ENCODE measurements at places on chromosomes 2 and 18. TPM values are rescaled to one million over a fixed set of nuclear protein-coding genes. Genes with fewer than 3 reads are reported as not detected.

GRCh38 chr2:144922519-144922918 lies 402.6 kb upstream of the ZEB2 start:
- no peaks in the 10 kb centered on the region for H3K27me3 ChIP-seq
- H3K4me3 ChIP-seq = no peak overlapping the region
- H3K4me1 ChIP-seq = no peaks in the 10 kb centered on the region
- no peaks in the 10 kb centered on the region for H3K36me3 ChIP-seq
- H3K27ac ChIP-seq = no peak overlapping the region
- DNase-seq = no peak

DNA sequence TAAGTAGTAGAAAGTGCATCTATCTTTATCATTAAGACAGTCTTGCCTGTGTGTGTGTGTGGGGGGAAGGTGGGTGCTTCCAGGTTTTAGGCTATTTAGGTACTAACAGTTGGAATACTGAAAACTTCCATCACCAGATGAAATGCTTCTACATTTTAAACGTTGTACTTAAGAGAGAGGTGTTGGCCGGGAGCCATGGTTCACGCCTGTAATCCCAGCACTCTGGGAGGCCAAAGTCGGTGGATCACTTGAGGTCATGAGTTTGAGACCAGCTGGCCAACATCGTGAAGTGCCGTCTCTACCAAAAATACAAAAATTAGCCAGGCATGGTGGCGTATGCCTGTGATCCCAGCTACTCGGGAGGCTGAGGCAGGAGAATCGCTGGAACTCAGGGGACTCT lies 4.0 kb downstream of the NETO1 start:
- H3K27ac ChIP-seq = no peak overlapping the region
- no peaks in the 10 kb centered on the region for H3K4me1 ChIP-seq
- no peak for DNase-seq
- H3K36me3 ChIP-seq = no peaks in the 10 kb centered on the region
- H3K27me3 ChIP-seq = no peaks in the 10 kb centered on the region
- no peak overlapping the region for H3K4me3 ChIP-seq

- H3K4me1 ChIP-seq = peaks cover 9% of the 10 kb centered on the region
- H3K27ac ChIP-seq = peak overlapping the region; percentile 2
- H3K4me3 ChIP-seq = peak overlapping the region; percentile 92
- peaks cover 14% of the 10 kb centered on the region for H3K27me3 ChIP-seq
These were observed 1.1 kb downstream of the PREB start for GRCh38 chr2:27133195-27133875.

GRCh38 chr2:191806396-191806795 lies 40.5 kb downstream of the CAVIN2 start:
- H3K27ac ChIP-seq = no peak overlapping the region
- H3K4me3 ChIP-seq = no peak overlapping the region
- no peaks in the 10 kb centered on the region for H3K4me1 ChIP-seq
- no peaks in the 10 kb centered on the region for H3K36me3 ChIP-seq
- DNase-seq = no peak

DNA sequence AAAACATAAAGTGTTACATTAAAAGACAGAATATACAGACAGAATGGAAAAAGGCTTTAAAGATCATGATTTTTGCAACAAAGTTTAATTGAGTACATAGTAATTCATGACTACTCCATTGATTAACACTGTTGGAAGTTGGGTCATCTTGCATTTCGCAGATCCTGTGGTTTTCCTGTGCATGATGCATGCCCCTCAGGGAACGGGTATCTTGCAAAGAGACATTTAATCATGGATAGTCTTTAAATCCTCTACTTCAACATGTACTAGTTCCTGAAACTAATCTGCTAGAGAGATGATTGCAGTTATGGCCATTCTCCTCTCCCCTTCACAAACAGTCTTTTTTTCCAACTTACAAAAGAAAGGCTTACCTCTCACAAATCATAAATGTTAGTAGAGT lies 155.6 kb upstream of the DSEL start:
- DNase-seq = no peak
- H3K36me3 ChIP-seq = no peaks in the 10 kb centered on the region
- H3K4me3 ChIP-seq = no peak overlapping the region
- H3K27ac ChIP-seq = no peak overlapping the region

DNA sequence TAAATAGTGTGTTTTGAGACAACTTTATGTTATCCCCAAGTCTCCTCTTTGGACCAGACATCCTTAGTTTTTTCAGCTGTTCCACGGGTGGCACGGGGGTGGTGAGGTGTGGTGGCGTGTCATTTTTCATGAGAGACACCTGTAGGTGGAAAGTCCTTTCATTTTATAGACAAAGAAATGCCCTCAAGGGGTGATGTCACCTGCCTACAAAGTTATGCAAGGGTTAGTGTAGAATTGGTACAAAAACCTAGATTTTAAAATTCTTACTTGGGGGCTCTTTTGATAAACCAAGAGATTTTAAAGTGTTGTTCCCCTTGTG lies 15.3 kb downstream of the CTDP1 start:
- H3K27me3 ChIP-seq = no peaks in the 10 kb centered on the region
- no peak for DNase-seq
- H3K4me1 ChIP-seq = no peaks in the 10 kb centered on the region

GRCh38 chr2:63012541-63012940 lies 38.1 kb upstream of the OTX1 start:
- DNase-seq = no peak
- peaks cover 12% of the 10 kb centered on the region for H3K36me3 ChIP-seq
- H3K4me1 ChIP-seq = no peaks in the 10 kb centered on the region

DNA sequence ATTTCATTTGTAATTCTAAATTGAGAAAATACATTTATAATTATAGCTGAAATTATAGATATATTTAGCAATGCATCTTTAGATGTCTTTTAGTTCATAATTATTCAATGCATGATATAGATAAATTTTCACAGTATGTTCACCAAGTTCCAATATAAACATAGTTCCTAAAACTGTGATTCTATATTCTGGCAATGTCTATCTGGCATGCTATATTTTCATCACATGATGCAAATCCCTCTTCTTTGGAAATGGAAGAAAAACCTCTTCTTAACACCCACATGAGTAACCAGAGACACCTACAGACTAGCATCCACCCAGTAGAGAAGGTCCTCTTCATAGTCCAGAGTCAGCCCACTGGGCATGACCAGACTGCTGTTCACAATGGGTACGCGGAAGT lies 135.8 kb downstream of the DHRS9 start:
- H3K4me3 ChIP-seq = no peak overlapping the region
- no peaks in the 10 kb centered on the region for H3K4me1 ChIP-seq
- no peak for DNase-seq
- H3K27me3 ChIP-seq = peaks cover 11% of the 10 kb centered on the region
- no peaks in the 10 kb centered on the region for H3K36me3 ChIP-seq
- no peak overlapping the region for H3K27ac ChIP-seq

GRCh38 chr2:57434441-57434840 lies 612.2 kb upstream of the VRK2 start:
- H3K27ac ChIP-seq = no peak overlapping the region
- H3K27me3 ChIP-seq = no peaks in the 10 kb centered on the region
- no peak for DNase-seq
- H3K4me1 ChIP-seq = no peaks in the 10 kb centered on the region

DNA sequence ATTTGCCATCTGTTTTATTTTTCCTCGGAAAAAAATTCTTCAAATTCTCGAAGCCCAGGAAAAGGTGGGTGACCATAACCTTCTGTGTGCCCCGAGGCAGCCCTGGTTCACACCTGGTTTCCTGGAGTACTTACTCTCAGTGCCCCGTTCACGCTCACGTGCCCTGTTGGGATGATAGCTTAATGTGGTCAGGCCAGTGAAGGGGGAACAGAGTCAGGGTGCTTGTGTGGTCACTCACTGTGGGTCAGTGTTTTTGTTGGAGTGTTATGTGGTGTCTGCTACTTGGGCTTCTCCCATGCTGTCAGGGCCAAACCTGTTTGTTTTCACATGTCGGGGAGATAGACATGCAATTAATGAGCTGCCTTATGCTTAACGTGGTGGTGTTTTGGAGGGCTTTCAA lies 78.1 kb downstream of the MAP4K4 start:
- H3K4me3 ChIP-seq = no peak overlapping the region
- H3K36me3 ChIP-seq = no peaks in the 10 kb centered on the region
- no peak for DNase-seq
- H3K27ac ChIP-seq = no peak overlapping the region
- no peaks in the 10 kb centered on the region for H3K27me3 ChIP-seq

The LINC00305 gene
- not detected for total RNA-seq

The CHRNG gene
- total RNA-seq = not detected

The GALR1 gene
- total RNA-seq = not detected

The POTEE gene
- total RNA-seq = 0.17 TPM

The ADD2 gene
- 0.14 TPM for total RNA-seq
